ENCODE measurements at places on chromosomes 4 and X.

GRCh38 chr4:153476829-153477574 lies 10.8 kb downstream of the TMEM131L start:
- DNase-seq = no peak

DNA sequence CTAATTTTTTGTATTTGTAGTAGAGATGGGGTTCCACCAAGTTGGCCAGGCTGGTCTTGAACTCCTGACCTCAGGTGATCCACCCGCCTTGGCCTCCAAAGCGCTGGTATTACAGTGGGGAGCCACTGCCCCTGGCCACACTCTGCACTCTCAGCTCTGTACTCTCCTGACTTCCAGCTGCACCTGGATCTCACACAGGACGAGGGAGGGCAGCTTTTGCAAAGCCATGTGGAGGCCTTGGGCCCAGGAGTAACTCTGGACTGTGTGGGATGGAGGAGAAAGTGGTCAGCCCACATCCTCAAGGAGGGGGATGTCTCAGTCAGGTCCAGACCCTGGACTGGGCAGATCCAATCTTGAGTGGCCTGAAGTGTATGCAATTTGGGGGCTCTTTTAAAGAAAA lies 23.0 kb downstream of the NAT8L start:
- no peak for DNase-seq

DNA sequence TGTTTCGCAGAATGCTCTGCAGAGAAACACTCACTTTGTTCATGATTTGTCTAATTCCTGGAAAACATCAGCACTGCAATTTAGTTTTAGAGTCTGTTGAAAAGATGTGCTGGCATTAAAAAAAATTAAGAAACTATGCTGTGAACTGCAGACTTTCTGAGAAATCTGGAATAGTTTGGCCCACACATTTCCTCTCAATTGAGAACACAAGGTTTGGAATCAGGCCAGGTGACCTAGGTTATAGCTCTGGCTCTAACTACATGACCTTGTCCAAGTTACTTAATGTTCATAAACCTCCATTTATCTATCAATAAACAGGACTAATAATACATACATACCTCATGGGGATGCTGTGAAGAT lies 61.4 kb upstream of the ENPEP start:
- DNase-seq = no peak

DNA sequence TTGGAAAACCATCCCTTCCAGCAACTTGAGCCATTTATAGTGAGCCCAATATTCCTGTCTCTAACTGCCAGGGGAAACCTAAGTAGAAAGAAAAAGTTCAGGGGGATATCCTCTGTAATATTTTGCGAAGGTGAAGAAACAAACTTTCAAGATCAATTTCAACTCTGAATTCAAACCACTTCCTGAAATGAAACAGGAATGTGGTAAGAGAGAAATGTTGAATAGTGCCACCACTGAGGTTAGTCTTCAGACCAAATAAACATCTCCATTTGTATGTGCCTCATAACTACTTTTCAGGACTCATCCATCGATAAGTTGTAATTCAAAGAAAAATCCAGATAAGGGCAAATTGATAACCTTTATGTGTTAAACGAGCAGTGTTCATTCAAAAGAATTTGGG lies 128.7 kb downstream of the GABRB1 start:
- no peak for DNase-seq

GRCh38 chrX:48695534-48695896 lies 1.0 kb upstream of the SUV39H1 start:
- peak; percentile 48 for DNase-seq

DNA sequence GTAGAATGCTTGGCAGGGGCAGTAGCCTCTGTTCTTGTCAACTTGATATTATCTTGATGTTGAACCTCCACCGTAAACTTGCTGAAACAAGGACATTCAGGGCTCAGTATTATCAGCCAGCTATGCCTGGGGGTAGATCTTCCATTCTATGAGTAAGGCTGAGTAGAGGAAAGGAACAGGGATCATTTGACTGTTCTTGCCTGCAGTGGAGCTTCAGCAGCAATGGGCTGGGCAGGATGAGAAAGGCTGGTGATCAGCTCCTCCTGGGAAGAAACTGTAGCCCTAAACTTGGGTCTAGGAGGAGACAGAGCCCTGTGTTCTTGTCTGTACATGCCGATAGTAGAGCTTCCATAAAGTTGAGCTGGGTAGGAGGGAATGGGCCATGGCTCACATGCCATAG lies 127.2 kb downstream of the CCSER1 start:
- no peak for DNase-seq

DNA sequence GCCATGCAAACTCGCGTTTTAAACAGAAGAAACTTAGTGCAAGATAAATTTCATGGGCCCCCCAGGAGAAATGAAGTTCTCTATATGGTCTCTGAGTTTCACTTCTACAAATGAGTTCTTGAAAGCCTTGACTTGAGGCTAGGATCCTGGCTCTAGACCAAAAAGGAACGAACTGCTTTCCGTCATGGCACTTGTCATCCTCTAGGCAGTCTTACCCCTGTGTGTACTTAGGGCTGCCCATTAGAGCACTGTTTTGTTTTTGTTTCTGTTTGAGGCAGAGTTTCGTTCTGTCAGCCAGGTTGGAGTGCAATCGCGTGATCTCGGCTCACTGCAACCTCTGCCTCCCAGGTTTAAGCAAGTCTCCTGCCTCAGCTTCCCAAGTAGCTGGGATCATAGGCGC lies 29.0 kb downstream of the RNF4 start:
- DNase-seq = no peak

GRCh38 chr4:138189206-138189605 lies 52.9 kb downstream of the SLC7A11 start:
- no peak for DNase-seq

GRCh38 chrX:72159769-72160168 lies 21.8 kb upstream of the PIN4 start:
- DNase-seq = peak; percentile 76

- DNase-seq = peak; percentile 66
These were observed 4.1 kb upstream of the CD38 start for GRCh38 chr4:15774020-15774420.

DNA sequence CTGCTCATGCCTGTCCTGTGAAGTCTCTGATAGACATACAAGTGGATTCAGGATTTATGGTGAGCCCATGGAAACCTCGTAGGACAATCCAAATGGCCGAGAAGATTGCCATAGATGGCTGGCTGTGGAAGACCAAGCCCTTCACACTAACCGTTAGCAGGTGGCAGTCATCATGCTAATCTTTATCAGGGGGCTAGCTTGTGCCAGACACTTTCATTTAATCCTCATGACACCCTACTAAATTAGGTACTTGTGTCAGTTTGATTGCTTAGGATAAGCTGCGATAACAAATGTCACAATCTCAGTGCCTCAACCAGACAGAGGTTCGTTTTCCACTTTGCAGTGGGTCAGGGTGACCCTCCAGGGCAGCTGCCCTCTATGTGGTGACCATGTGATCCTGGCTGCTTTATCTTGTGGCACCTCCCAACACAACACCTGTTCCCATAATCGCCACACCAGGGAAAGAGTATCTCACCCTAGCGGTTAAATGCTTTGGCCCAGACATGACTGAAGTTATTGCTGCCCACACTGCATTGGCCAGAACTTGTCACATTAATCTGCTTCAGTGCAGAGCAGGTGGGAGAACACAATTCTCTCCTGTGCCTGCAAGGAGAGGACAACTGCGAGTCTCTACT lies 60.8 kb downstream of the REPS2 start:
- DNase-seq = no peak

- DNase-seq = no peak
These were observed 10.5 kb downstream of the CD99L2 start for GRCh38 chrX:150887906-150888465.

DNA sequence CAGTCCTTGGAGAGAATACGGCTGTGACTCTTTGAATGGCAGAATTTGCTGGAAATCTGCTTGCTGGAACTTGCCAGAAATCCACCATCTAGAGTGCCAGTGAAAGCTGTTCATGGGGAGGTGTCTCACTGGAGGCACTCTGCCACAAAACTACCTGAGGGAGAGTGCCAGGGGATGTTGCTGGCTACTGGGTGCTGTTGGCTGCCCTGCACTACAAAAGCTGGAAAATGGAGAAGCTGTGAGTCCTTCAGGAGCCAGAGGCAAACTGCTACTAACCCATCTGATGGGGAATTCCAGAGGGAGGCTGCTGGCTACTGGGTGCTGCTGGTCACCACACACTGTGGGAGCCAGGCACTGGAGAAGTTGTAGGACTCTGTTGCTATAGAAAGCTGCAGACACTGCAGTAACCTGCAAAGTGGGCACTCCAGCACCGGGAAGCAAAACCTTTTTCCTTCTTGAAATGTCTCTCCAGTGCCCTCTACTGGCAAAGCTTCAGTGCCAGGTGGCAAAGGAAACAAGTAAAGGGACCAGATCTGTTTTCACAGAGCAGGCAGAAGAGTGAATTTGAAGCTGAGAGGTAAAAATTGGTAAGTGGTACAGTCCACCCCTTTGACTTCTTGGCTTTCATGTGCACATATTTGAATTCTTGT lies 47.8 kb upstream of the HSD17B10 start:
- peak; percentile 83 for DNase-seq

GRCh38 chr4:158933236-158933635 lies 164.4 kb downstream of the FNIP2 start:
- no peak for DNase-seq

DNA sequence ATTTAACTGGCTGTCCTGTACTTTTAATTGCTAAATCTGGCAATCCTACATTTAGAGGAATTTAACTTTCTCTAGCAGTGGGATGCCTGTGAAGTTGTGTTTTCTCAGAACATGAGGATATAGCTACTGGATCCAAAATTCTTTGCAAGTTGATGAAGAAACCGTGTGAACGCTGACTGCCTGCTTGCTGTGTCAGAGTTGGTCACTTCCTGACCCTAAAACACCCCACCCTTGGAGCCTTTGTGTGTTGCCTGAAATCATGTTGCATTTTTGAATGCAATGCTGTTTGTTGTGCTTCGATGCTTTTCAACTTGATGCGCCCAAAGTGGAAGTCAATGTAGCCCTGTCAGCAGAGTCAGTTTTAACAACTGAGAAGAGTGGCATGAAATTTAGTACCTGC lies 211.2 kb downstream of the ANK2 start:
- DNase-seq = no peak
